ENCODE measurements at places on chromosomes 11 and 22.
A peak's percentile ranks its signal among the peaks of the same experiment; 100 is the strongest.

DNA sequence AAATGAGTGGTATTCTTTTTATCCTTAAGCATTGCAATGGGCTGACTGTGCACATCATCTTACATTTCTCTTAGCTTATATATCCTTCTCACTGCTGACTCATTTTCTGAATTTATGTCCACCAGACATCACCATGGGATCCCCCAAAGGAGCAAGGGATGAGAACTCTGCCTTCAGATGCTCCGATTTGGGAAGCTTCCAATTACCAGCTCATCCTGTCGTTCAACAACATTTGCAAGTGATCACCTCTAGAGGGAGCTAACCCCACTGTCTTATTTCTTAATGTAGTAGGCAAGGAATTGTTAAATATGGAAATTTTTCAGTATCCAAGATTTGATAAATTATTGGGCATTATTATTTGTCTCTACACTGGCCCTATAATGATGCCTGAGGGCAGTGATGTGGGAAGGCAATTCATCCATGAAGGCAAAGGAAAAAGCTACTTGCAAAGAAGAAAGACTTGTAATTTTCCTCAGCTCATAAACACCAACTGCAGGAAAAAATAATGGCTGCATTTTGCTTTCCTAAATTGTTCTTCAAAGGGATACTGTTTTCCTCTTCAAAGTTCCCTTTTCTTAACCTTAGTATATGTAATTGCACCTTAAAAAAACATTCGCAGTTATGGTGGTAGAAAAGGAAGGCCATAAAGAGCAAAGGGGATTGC lies 102.4 kb upstream of the FSHB start:
- peak; percentile 53 for DNase-seq

GRCh38 chr11:86606836-86607481 lies 65.5 kb downstream of the ME3 start:
- DNase-seq = no peak

DNA sequence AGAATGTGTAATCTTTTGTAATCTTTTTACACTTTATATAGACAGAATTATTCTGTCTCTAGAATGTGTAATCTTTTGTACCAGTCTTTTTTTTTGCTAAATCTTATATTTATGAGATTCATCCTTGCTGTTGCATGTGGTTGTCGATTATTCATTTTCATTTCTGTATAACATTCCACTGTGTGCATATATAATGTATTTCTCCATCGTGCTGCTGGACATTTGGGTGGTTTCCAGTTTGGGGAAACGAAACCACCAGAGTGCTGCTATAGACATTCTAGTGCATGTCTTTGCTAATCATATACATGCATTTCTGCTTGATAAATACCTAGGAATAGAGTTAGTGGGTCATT lies 146.5 kb downstream of the GRIK4 start:
- no peak for DNase-seq

DNA sequence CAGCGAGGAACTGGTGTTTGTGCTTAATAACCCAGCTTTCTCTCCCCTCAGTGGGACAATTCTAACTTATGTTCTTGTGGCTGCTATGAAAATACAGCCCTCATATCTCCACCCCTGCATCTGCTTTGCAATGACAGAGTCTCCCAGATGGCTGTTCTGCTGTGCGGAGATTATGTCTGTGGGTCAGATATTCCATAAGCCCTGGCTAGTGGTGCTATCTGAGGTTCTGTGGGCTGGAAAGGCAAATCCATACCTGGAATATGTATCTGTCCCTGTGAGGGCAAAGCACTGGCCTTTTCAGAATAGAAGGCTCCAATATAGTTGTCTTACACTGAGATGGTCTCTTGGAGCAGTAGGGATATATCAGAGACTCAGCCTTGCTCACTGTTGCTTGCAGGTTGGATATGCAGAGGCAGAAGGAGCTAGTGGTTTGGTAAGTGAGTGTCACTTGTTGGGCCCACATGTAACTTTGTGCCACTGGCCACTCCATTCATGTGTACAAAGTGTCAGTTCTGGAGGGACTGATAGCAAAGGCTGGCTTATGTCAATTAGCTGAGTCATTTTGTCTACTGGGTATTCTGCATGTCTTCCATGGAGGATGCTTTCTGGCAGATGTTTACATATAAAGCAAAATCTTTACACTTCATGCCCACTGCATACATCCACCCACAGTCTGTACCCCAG lies 246.6 kb downstream of the FAM76B start:
- no peak for DNase-seq

- peak; percentile 68 for DNase-seq
These were observed 56.4 kb downstream of the MYH9 start for GRCh38 chr22:36331306-36331911.

DNA sequence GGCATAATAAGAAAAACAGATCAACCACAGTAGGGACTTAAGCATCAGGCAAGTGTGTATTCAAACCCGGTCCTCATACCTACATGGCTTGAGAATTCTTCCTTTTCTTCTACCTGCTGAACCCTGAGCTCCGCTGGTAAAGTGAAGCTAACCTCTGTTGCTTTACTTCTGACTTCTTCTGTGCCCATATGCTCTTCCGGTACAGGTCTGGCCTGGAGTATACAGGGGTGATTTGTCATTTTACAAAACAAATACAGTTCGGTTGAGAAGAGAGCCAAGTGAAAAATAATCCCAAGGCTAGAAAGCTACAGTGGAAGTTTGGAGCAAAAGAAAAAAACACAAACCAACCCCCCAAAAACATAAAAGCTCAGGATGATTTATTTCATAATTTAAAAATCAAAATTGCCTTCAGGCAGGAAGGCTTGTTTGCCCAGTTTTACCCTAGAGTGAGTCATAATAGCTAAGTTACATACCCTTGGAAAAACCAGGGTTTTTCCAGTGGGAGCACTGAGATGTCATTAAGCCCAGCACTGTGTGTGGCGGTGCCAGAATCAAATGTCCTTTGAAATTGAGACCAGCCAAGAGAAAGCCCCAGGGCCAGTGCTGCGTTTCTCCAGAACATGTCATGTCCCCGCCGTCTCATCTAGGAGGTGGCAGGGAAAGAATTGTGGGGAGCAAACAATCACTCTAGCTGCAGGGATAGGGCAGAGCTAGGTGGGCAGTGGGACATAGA lies 305.5 kb upstream of the ISX start:
- no peak for DNase-seq

- no peak for DNase-seq
These were observed 29.8 kb downstream of the CHORDC1 start for GRCh38 chr11:90192869-90193582.

DNA sequence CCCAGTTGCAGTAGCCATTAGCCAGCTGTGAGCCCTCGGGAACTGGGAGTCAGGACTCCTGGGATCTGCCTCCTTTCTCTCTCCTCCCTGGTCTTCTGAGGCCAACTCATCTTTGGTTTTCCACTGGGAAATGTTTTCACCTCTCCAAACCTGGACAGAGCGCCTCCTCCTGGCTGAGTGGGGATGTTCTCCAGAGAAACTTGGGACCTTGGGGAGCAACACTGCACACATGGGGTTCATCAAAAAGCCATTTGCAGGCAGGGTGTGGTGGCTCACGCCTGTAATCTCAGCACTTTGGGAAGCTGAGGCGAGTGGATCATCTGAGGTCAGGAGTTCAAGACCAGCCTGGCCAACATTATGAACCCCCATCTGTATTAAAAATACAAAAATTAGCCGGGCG lies 145.4 kb downstream of the NECTIN1 start:
- DNase-seq = no peak

GRCh38 chr11:78474451-78474850 lies 56.8 kb upstream of the GAB2 start:
- DNase-seq = no peak

DNA sequence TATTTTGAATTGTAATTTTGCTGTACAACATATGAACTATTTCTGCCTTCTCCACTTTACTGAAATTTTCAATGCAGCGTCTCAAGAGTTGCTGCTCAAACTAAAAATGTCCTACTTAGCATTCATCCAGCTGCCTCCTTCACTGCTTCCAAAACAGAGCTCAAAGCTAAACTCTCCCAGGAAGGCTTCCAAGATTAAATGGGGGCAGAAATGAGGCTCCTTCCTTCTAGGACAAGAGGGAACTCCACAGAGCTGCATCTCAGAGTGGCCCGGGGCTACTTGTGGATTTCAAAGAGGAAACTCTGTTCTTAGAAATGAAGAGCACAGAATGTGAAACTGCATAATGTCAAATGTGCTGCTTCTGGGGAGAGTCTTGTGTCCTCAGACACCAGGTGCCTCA lies 295.9 kb upstream of the NCAM1 start:
- no peak for DNase-seq

GRCh38 chr11:2507945-2508749 lies 63.3 kb downstream of the KCNQ1 start:
- no peak for DNase-seq

DNA sequence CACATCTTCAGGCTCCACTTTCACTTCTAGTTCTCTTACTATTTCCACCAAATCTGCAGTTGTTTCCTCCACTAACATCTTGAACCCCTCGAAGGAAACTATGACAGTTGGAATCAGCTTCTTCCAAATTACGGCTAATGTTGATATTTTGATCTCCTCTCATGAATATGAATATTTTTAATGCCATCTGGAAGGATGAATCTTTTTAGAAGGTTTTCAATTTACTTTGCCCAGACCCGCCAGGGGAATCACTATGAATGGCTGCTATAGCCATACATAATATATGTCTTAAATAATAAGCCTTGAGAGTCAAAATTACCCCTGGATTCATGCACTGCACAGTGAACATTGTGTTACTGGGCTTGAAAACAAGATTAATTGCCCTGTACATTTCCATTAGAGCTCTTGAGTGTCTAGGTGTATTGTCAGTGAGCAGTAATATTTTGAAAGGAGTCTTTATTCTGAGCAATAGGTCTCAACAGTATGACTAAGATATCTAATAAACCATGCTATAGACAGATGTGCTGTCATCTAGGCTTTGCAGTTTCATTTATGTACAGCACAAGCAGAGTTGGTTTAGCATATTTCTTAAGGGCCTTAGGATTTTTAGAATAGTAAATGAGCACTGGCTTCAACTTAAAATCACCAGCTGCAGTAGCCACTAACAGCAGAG lies 48.3 kb upstream of the LRRC55 start:
- no peak for DNase-seq

GRCh38 chr11:71263386-71263785 lies 11.0 kb upstream of the SHANK2 start:
- DNase-seq = peak; percentile 7

- no peak for DNase-seq
These were observed 83.4 kb downstream of the MRTFA start for GRCh38 chr22:40553014-40553554.

GRCh38 chr11:12149672-12150225 lies 39.4 kb downstream of the MICAL2 start:
- DNase-seq = no peak

- DNase-seq = no peak
These were observed 246.8 kb upstream of the KIRREL3 start for GRCh38 chr11:127247261-127247851.

DNA sequence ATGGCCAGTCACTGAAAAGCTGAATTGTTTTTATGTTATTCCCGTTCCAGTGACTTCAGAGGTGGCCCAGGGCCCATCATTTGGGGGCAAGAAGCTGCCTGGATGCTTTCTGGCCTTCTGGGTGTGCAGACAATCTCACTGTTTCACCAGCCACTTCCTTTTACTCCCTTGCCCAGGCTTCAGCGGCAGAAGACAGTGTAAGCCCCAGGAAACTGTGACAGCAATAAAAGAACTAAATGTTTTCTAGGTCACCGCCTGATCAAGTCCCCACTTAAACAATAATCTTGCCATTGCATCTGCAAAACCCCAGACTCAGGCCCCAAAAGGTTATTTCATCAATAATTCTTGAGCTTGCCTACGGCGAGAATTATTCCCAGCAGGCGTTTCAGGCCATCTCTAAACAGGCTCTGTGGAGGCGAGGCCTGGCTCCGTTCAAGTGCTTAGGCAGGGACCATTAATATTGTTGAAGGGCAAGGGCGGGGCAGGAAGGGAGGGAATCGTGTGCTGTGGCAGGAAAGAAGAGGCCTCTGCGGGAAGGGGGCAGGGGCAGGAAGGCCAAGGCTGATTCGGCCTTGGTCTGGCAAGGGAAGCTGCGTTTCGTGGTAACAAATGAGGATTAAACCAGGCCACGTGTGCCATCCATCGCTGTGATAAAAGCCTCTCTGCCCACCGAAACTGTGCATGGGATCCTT lies 252.3 kb downstream of the KIRREL3 start:
- DNase-seq = no peak

GRCh38 chr11:8066911-8067455 lies 14.0 kb upstream of the TUB start:
- DNase-seq = no peak
